ENCODE measurements at places on chromosomes 3 and 15.

DNA sequence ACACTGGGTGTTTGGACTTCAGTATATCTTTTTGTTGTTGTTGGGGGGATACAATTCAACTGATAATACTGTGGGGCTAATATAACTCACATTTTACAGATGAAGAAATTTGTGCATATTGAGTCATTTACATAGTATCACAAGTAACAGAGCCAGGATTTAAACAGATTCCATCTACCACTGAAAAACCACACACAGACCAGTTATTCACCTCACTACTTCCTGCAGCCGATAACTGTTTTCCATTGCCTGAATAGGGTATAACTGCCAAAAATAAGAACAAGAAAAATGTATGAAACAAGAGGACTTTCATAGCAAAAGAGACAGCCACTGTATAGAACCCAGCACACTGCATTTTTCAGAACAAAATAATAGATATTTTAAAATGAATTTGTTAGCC, 215.8 kb upstream of the CNTN6 start:
- DNase-seq, result no peak

DNA sequence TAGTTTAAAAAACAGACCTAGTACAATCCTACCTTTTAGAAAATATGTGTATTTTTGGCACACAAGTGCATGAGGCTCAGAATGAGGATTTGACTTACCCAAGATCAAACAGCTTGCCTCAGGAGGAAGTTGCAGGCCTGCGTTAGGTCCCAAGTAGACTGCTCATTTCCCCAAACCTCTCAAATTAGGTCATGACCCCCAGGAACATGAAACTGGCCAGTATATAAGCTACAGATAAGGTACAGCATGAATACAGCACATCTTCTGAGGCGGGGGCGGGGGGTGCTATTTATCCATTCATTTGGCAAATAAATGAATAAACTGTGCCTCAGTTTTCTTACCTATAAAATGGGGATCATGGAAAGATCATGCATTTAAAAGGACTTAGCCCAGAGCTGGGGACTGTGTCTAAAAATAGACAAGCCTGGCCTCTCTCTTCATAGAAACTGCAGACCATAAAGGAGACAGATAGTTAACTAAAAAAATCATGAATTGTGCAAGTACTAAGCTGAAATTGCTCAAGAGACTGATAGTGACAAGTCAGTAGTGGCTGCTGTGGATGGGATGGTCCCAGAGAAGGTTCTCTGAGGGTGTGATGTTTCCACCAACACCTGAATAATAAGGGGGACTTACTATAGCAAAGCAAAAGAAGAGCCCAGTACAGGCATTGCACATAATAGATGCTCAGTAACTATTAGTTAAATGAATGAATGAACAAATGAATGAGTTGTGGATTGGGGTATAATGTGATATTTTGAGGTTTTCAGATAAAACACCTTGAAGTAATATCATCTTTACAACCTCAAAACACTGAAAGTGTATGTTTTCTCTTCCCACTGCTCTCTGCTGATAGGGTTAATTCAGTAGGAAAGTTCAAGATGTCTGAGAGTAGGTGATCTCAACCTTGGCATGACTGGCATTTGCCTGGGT, 258.5 kb upstream of the PROK2 start:
- DNase-seq, result no peak

DNA sequence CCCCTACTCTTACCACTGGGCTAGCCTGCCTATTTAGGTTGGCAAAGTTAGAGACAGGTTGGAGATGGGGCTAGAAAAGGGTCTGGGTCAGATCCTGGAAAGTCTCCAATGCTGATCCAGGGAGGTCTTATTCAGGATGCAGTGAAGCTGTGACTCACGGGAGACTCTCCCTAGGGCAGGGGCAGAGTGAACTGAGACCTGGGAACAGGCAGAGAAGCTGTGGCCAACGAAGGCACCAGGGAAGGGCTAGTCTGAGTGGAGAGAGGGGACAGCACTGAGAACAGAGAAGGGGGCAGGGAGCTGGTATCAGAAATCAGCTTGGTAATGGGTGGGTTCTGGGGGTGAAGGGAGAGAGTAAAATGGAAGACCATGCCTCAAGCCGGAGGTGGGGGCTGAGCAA, 2.2 kb downstream of the LTF start:
- no peak for DNase-seq

DNA sequence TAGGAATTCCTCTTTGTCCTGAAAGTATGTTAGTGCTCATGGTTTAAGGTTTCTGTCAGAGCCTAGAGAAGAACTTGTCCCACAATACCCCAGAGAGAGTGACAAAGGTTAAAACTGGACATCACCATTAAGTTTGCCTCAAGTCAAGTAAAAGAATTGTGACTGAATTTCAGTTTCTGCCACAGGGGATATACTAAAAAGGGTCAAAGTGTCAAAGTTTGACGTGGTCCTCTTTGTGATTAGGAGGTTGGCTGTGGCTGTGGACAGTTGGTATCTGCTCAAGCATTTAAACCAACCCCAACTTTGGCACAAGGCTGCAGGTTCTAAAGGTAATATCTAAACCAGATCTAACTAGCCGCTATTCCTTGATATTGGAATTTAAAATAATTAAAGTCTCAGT, 26.1 kb downstream of the FMN1 start:
- no peak for DNase-seq

DNA sequence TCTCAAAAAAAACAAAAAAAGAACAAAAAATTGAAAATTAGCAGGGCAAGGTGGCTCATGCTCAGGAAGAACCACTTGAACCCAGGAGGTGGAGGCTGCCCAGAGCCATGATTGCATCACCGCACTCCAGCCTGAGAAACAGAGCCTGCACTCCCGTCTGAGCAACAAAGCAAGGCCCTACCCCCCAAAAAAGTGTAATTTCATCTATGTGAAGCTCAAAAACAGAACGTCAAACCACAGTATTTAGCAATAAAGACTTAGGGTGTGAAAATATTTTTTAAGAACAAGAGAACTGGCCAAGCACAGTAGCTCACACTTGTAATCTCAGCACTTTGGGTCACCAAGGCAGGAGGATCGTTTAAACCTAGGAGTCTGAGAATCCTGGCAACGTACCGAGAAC, 38.2 kb downstream of the STAG1 start:
- no peak for DNase-seq

- no peak for DNase-seq
Measured at GRCh38 chr3:173745952-173746682, 348.6 kb downstream of the NLGN1 start.

DNA sequence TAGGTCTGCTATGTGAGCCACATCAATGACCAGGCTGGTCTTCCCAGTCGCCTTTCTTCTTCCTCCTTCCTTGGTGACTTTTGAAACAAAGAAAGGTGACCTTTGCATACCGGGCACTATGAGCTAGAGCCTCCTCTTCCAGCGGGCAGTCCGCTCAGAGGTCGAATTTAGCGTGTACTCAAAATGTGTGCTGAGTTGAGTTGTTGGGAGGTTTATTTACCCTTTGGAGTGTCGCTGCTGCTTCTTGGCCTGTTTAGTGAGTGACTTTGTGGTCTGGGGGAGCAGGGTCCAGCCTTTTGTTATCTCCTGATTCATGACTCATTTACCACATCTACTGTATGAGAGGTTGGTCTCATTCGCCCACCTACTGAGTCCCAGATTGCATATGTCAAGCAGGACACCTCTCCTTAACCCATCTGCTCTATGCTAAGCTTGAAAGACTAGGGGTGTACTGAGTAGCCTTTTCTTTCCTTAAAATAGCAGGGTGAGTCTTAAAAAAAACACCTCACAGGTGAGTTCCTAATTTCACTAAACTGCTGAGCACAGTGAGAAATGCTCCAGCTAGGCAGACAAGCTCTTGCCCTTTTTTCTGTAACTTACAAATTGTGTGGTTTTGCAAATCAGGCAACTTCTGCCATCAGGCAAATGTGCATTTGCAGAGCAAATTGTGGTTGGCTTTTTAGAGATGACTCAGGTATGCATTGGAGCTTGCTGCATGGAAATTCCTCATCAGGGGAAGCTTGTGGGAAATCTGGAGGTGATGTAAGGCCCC, 3.2 kb upstream of the SIAH2 start:
- no peak for DNase-seq

GRCh38 chr15:89128320-89129122, 40.3 kb downstream of the ABHD2 start:
- no peak for DNase-seq

DNA sequence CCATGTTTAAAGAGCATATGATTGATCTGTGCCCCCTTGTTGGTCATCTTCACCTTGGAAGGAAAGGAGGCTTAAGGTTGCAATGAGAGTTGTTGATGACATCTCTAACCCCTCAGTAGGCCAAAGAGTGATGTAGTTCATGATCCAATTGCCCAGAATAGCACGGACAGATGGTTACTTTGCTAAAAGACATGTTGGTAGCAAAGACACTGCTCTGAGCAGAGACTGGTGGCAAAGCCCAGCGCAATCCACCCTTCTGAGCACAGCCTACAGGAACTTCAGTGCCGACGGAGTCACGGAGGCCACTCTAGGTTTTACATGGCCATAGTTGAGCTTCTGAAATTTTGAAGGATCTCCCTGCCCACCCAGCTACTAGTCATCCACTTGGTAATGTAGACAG, 21.8 kb downstream of the FBXO45 start:
- DNase-seq, result no peak

GRCh38 chr15:58748852-58749531, 515 bp downstream of the ADAM10 start:
- DNase-seq, result peak; percentile 54

DNA sequence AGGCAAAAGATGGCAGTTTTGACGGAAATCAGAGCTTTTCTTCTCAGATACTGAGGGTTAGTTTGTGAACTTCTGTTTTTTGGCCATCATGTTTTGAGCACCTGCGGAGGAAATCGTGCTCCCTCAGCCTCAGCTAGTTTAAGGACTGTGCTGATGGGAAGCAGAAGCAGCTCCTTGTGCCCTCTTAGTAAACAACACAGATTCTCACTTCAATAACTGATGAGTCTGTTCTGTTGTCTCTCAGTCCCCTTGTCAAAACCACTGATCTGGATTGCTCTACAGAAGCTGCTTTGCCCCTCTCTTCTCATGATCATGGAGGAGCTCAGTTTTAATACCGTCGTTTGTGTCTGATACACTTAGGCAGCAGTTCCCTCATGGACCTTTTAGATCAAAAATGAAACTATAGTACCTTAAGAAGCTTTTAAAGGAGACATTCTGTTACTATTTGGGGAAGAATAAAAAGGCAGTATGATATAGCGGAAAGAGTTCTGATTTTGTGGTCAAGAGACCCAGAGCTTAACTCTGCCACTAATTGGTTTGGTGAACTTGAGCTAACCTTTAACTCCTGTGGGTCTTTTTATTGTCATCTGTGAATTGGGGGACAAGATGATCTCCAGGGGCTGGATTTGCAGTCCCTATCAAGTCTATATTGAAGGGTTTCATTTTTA, 152.6 kb downstream of the BBX start:
- no peak for DNase-seq

DNA sequence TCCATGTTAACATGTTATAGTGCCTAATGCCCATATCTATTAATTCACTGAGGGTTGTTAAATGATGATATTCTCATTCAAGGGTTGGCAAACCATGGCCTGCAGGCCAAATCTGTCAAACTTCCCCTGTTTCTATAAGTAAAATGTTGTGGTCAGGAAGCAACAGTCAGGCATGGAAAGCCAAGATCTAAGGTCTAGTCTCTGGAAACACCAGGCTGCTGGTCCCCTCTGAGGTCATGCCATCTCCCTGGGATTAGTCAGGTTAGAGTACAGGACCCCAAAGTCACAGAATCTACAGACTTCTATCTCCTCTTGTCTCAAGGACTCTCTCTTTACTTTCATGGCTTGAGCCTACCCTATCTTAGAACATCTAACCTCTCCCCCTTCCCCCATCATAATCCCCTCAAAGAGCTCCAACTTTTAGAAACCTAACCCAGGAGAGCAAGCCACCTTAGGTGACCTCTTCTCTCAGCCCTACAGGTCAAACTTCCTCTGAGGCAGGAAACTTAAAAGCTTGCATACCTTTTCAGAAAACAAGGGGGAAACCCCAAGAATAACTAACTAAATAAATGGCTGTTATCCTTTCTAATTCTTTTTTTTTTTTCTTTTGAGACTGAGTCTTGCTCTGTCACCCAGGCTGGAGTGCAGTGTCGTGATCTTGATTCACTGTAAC, 15.3 kb upstream of the HERC1 start:
- no peak for DNase-seq

DNA sequence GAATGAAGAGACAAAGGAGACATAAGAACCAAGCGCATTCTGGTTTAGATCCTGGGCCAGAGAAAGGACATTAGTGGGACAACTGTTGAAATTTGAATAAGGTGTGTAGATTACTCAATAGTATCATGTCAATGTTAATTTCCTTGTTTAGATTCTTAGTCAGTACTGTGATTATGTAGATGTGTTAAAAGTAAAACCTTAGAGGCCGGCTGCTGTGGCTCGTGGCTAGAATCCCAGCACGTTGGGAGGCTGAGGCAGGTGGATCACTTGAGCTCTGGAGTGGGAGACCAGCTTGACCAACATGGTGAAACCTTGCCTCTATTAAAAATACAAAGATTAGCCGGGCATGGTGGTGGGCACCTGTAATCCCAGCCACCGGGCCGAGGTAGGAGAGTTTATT, 26.7 kb downstream of the CYP8B1 start:
- DNase-seq, result no peak

GRCh38 chr3:72791161-72791560, 57.1 kb downstream of the SHQ1 start:
- no peak for DNase-seq

DNA sequence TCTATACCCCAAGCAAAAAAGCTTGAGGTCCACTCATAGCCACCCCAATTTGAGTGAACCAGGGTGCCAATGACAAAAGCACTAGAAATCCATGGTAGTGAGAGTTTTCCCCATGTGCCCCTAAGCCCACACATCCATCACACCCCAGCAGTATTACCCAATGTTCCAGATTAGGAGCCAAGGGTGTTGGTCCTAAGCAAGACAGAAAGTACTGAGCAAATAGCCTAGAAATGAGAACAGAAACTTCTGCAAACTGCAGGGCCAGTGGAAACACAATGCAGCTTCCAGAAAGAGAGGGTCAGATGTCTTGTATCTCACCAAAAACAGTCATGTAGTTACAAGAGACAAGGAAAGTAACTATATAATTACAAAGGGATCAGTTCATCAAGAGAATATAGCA, 10.9 kb upstream of the OXTR start:
- DNase-seq, result no peak

GRCh38 chr3:183782576-183783276, 42.7 kb downstream of the MAP6D1 start:
- DNase-seq, result no peak

- peak; percentile 36 for DNase-seq
Measured at GRCh38 chr3:69542089-69542804, 156.4 kb upstream of the FRMD4B start.

- DNase-seq, result no peak
Measured at GRCh38 chr3:106065831-106066230, 197.0 kb upstream of the CBLB start.

DNA sequence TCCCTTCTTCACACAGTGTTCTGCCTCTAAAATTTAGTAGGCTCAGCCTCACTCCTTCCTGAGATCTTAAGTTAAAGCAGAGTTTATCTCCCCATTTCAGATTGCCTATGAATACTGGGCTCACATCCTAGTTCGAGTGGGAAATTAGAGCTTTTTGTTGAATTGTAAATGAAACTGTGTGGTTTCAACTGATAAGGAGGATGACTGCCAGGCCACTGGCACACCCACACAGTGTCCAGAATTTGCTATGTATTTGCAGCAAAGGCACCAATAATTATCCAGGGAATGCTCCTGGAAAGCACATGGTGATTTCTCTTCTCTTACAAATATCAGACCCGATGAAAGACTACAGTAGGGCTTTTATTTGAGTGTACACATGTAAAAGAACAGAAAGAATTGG, 308.1 kb upstream of the COL8A1 start:
- no peak for DNase-seq

- no peak for DNase-seq
Measured at GRCh38 chr3:47365213-47366153, 15.3 kb upstream of the PTPN23 start.
